ENCODE measurements at places on chromosomes 3 and 15. TPM values are rescaled to one million over a fixed set of nuclear protein-coding genes. Genes with fewer than 3 reads are reported as not detected.

The GPR62 gene
- polyA plus RNA-seq, result not detected

The CPN2 gene
- not detected for polyA plus RNA-seq

The SATB1 gene
- 7.1 TPM for polyA plus RNA-seq

The GCNT3 gene
- not detected for polyA plus RNA-seq

The MME gene
- 2.0 TPM for polyA plus RNA-seq

The PLSCR2 gene
- 9.1 TPM for polyA plus RNA-seq

The RHOV gene
- 0.36 TPM for polyA plus RNA-seq

The EFHB gene
- polyA plus RNA-seq, result 0.32 TPM

The PLCB2 gene
- not detected for polyA plus RNA-seq

The ADIPOQ gene
- not detected for polyA plus RNA-seq

The LRRIQ4 gene
- not detected for polyA plus RNA-seq

The CAMK2N2 gene
- polyA plus RNA-seq, result 27.7 TPM

The AHSG gene
- not detected for polyA plus RNA-seq

The CISH gene
- polyA plus RNA-seq, result not detected

The RCCD1 gene
- 1.2 TPM for polyA plus RNA-seq

The ECE2 gene
- polyA plus RNA-seq, result 3.1 TPM

The ADAMTS17 gene
- 2.1 TPM for polyA plus RNA-seq

The ZNF774 gene
- polyA plus RNA-seq, result 2.7 TPM

The PLA2G4B gene
- 2.1 TPM for polyA plus RNA-seq

The SLC28A1 gene
- not detected for polyA plus RNA-seq

The GPR149 gene
- polyA plus RNA-seq, result not detected

The LRRC28 gene
- polyA plus RNA-seq, result 16.1 TPM

The SAMD7 gene
- polyA plus RNA-seq, result not detected

The ROPN1 gene
- 2.9 TPM for polyA plus RNA-seq

The GHSR gene
- polyA plus RNA-seq, result not detected

The MYEF2 gene
- 35.0 TPM for polyA plus RNA-seq

The TIMP4 gene
- polyA plus RNA-seq, result 21.4 TPM

The RAB6B gene
- polyA plus RNA-seq, result 4.5 TPM

The PLA2G4D gene
- 0.35 TPM for polyA plus RNA-seq

The ZNF80 gene
- 0.31 TPM for polyA plus RNA-seq

The XCR1 gene
- not detected for polyA plus RNA-seq

The H1-8 gene
- polyA plus RNA-seq, result not detected

The PCSK6 gene
- polyA plus RNA-seq, result 13.5 TPM

The GRM7 gene
- polyA plus RNA-seq, result 55.7 TPM

The EXD1 gene
- 0.78 TPM for polyA plus RNA-seq

The GPR176 gene
- 2.4 TPM for polyA plus RNA-seq

The AADAC gene
- polyA plus RNA-seq, result not detected

The OR5K2 gene
- polyA plus RNA-seq, result not detected

The LPP gene
- polyA plus RNA-seq, result 7.4 TPM

The GMPS gene
- polyA plus RNA-seq, result 21.3 TPM

The SCAPER gene
- polyA plus RNA-seq, result 59.1 TPM

The IMPG2 gene
- polyA plus RNA-seq, result 0.05 TPM

The TF gene
- polyA plus RNA-seq, result 10.3 TPM

The NEK10 gene
- 22.3 TPM for polyA plus RNA-seq

The NEO1 gene
- 21.5 TPM for polyA plus RNA-seq

The HYAL1 gene
- polyA plus RNA-seq, result not detected

The RETNLB gene
- polyA plus RNA-seq, result not detected

Data from Purkinje cell (primary cell).